ENCODE measurements at places on chromosomes 3 and 15.

DNA sequence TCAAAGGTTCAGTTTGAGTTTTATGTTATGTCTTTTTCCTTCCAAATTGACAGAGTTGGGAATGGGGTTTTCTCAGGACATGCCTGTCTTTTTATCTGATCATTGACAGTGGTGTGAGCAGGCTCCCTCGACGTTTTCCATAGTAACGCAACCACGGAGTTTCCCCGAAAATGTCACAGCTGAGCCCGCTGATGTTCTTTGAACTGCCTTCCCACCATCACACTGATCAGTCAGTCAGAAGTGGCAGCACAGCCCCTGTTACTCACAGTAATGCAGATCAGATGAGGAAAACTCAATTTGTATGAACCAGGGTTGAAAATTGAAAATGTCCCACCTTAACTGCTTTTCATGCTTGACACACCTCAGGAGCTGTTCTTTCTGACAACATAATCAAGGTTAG lies 210.4 kb downstream of the NECTIN3 start:
- DNase-seq: no peak

DNA sequence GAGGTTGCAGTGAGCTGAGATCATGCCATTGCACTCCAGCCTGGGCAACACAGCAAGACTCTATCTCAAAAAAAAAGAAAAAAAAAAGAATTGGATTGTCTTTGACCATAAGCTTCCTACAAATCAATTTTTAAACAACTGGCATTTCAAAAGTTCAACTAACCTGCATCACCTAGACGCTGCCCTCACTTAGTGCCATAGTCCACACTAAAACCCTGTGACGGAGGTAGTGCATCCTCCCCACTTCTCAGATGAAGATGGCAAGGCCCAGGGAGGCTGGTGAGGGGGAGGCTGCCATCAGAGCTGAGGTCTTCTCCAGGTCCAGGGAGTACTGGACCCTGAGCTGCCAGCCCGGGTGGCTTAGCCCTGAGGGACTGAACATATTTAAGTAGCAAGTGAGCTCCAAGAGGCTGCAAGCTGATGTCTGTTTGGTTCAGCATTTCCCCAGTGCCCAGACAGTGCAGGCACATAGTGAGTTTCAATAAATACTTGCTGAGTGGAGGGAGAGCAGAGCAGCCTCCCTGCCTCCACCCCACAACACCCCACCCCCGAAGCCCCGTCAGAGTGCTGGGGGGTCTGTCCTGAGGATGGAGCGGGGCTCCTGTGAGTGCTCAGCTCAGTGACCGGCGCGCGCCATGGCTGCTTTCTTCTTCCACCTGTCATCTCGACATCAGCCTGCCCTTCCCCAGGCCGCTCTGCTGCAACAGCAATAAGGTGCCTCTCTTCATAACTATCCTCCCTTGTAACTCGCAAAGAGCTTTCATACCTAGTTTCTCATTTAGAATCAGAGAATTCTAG lies 52.8 kb downstream of the MGLL start:
- no peak for DNase-seq

DNA sequence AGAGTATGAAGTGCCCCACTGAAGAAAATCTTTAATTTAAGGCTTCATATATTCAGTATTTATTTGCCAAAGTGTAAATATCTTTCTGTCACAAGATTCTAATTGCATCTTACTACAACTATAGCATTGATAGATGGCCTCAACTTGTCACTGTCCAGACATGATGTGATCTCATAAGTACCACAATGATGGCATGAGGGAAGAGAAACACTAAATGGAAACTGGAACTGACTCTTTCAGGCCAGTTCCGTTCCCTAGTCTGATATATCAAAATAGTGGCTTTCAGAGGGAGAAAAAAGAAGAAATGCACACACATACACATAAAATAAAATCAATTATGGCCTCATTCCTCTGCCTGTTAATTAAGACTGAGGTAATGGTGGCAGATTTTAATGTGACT lies 615.7 kb downstream of the TBL1XR1 start:
- no peak for DNase-seq

- no peak for DNase-seq
These were observed 22.7 kb upstream of the ZNF639 start for GRCh38 chr3:179299999-179300613.

DNA sequence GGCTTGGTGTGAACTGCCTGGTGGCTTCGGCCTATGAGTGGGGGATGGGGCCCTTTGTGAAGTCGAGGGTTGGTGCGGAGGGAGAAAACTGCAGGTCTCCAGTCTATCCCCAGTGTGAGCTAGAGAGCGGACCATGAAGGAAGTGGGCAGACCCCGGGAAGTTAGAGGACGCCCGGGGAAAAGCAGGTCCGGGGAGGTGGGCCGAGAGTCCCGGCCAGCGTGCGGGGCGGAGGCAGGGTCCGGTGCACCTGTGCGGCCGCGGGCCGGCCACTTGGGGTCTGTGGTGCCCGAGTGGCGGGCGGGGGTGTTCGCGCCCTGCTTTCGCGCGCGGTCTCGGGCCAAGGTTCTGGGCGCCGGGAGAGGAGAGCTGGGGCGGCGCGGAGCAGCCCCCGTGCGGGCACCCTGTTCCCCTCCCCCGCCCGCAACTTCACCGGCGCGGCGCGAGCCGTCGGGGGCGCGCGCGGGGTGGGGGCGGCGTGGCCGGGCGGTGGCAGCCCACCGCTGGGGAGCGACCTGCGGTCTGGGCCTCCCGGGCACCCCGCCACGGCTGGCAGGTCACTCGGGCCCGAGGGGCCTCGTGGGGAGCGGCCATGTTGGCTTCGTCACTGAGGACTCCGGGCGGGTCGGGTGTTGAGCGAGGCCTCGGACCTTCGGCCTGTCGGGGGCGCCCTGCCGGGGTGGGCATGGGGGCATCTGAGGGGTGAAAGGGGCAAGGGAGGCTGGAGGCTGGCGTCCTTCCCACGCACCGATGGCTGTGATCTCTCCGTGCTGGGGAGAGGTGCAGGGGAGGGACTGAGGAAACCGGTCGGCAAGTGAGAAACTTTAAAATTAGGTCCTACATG lies 4.8 kb downstream of the UBE2E1 start:
- DNase-seq: peak; percentile 20

GRCh38 chr3:28936154-28936553 lies 344.7 kb upstream of the RBMS3 start:
- no peak for DNase-seq

DNA sequence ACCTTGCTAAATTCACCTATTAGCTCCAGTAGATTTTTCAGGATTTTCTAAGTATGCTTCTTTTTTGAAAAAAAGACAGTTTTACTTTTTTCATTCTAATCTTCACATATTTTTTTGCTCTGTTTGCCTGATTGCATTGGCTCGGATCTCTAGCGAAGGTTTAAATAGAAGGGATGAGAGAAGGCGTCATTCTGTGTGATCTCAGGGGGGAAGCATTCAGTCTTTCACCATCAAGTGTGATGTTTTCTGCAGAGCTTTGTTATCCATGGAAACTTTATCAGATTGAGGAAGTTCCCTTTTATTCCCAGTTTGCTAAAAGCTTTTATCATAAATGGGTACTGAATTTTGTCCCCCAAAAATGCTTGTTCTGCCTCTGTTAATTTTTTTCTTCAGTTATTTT lies 120.3 kb downstream of the LRRK1 start:
- no peak for DNase-seq

DNA sequence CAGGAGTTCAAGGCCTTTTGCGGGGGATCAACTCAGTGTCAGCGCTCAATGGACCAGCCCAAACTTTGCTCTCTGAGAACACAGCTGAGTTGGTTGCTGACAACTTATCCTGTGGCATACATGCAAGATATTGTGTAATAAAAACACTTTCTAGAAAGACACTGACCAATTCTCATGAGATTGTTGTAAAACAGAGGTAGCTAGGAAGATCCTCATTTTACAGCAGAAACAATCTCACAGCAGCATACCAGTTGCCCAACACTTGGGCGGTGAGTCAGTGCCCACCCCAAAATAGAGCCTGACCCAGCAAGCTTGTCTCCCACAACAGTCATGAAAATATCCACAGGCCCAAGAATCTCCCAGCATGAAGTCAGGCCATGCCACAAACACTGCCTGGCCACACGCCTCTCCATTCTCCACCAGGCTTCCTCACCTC lies 18.2 kb downstream of the KLHL6 start:
- DNase-seq: no peak

DNA sequence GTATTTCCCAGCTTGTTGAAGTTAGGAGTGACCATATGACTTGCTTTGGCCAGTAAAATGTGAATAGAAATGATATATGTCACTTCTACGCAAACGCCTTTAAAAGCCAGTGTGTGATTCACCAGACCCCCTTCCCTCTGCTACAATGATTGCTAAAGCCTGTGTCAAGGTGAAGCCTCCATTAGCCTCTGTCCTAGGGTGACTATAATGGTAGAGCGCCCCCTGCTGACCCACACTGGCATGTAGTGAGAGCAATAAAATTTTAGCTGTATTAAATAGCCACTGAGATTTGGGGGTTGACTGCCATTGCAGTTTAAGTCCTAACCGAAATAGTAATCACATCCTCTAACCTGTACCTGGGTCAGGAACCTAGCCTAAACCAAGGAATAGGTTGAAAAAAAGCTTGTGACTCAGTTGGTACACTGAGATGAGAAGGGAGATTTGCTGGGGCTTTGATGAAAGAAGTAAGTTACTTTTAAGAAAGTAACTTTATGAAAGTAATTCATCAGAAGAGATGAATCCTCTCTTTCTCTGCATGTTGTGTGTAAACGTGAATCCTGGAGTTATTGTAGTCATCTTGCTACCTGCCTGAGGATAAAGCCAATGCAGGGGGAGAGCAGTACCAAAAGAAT lies 52.6 kb downstream of the GTF2E1 start:
- DNase-seq: peak; percentile 81

Data from activated CD4-positive, alpha-beta T cell treated with anti-CD3 and anti-CD28 coated beads for 24 hours (primary cell).